Jurkat, Clone E6-1 (cell line): ENCODE measurements at places on chromosomes 5 and 9.

- DNase-seq: no peak
These were observed 45.6 kb upstream of the N4BP3 start for GRCh38 chr5:178067755-178068154.

DNA sequence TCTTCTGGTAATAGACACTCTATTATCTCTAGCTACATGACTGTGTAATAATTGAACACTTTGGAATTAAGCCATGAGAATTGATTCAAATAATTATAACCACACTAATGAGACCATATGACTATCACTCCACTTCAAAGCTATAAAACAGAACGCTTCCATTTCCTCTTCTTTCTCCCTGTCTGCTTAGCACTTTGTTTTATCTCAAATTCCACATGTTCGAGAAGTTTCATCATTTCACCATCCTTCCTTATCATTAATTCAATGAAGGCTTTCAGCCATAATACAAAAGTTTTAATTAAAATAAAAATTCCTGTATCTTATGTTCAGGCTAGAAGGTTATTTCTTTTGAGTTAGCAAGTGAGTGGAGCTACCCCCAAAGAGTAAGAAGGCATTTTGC lies 7.4 kb upstream of the DCTN4 start:
- DNase-seq: no peak

- no peak for DNase-seq
These were observed 154.1 kb downstream of the MAT2B start for GRCh38 chr5:163659568-163659902.

- no peak for DNase-seq
These were observed 118.6 kb downstream of the KIAA0825 start for GRCh38 chr5:94499806-94500205.

DNA sequence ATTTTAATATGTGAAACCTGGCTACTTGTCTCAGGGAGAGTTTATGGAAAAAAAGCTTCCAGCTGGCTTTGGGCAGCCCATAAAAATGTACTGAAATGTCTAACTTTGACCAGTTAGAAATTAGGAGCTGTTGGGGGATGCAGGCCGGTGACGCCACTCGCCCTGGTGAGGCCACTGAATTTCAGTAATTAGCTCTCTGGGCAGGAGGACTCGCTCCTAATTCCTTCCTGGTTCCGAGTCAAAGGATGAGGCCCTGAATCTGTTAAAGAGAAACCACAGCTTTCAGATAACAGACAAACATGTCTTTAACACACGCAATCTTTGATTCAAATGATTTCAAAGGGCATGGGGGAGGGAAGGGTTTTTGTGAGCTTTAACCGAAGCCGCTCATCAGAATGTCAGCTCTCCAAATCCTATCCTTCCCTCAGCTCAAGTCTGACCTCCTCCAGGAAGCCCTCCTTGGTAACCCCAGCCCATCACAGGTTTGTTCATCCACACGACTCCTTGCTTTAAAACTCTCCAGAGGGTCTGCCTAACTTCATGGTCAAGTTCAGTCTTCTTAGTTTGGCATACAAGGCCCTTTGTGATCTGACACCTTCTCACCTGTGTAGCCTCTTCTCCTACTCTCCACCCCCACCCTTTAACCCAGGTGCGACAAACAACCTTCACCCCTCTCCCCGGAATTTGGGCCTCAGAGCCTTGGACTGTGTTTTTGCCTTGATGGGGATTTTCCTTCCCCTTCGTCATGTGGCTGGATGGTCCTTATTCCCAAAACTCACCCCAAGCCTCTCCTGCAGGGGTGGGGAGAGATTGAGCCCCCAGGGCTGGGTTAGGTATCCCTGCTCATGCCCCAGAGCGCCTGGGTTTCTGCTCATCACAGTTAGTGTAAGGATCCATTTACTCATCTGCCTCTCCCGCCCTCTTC lies 13.6 kb upstream of the PHF19 start:
- DNase-seq: peak; percentile 91

DNA sequence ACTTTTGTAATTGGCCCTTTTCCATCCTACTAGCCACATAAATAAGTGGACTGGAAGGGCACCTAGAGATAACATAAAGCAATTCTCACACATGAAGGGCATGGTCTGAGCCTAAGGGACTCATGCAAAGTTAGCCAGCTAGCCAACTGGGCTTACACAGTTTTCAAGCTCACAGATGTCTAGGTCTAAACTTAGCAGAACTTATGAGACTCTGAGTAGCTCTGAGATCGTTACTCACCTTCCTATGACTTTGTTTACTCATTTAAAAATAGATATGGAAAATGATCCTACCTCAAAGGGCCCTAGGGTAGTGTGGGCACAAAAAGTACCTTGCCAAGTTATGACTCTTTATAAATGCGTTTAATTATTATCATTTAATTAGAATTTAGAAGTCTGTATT lies 410.4 kb upstream of the MPDZ start:
- DNase-seq: no peak

- DNase-seq: no peak
These were observed 29.0 kb upstream of the FCN1 start for GRCh38 chr9:134946663-134947062.
